ENCODE measurements at places on chromosomes 13 and 19. TPM values are rescaled to one million over a fixed set of nuclear protein-coding genes. Genes with fewer than 3 reads are reported as not detected.
A peak's percentile ranks its signal among the peaks of the same experiment; 100 is the strongest.

DNA sequence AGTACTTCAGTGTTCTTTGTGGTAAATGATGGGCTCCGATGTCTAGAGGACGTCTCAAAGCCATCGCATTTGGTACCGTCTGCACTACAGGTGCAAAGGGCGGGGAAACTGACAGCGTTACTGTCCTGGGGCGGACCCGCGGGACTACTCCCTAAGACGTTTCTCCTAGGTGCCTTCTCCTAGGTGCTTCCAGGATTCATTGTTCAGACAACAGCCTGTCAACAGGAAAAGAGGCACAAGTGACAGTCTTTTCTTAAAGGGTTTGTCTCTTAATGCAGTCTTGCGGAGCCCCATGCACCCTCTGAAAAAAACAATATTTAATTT, 1.4 kb downstream of the SERTM1 start:
- DNase-seq = no peak

GRCh38 chr13:30819136-30819888, 84.0 kb downstream of the ALOX5AP start:
- DNase-seq = no peak

GRCh38 chr13:48457578-48458242, 44.8 kb upstream of the LPAR6 start:
- DNase-seq = peak; percentile 10

DNA sequence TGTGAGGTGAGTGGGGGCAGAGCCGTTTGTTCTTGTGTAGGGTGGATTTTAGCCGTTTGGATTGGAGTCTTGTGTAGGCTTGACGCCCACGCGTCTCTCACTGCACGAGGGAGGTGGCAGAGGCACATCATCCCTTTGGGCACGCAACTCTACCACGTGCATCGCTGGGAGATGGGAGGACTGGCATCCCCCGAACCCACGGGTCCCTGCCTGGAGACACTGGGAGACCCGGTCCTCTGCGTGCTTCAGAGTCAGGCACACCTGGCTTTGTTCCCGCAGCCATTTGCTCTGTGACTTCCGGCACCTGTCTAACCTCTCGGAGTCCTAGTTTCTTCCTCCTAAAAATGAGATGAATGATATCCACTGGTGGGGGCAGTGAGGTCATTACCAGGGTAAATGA, 6.4 kb downstream of the ARHGEF7 start:
- no peak for DNase-seq

DNA sequence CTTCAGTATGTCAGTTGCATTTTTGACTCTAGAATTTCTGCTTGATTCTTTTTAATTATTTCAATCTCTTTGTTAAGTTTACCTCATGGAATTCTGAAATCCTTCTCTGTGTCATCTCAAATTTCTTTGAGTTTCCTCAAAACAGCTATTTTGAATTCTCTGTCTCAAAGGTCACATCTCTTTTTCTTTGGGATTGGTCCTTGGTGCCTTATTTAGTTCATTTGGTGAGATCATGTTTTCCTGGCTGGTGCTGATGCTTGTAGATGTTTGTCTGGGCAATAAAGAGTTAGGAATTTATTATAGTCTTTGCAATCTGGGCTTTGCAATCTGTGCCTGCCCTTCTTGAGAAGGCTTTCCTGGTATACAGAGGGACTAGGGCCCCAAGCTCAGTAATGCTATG, 18.5 kb upstream of the KBTBD7 start:
- DNase-seq = no peak

The NACC1 gene
- 25.0 TPM for polyA plus RNA-seq

DNA sequence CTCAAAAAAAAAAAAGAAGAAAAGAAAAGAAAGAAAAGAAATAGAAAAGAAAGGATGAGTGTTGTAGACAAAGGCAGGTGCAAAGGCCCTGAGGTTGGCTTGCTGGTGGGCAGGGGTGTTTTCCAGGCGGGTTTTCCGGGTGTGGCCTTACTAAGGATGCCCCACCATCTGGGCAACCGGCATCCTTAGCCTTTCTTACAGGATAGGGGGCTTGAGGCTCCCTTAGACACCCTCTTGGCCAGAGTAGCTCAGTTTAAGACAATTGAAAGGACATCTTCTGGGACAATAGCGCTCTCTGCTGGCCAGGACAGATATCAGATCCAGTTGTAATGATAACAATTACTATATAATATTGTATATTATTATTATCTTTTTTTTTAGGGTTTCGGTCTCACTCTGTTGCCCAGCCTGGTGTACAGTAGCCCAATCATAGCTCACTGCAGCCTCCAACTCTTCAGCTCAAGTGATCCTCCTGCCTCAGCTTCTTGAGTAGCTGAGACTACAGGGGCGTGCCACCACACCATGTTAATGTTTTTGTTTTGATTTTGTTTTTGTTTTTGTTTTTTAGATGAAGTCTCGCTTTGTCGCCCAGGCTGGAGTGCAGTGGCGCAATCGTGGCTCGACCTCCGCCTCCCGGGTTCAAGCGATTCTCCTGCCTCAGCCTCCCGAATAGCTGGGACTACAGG, 1.4 kb upstream of the QTRT1 start:
- no peak for DNase-seq

DNA sequence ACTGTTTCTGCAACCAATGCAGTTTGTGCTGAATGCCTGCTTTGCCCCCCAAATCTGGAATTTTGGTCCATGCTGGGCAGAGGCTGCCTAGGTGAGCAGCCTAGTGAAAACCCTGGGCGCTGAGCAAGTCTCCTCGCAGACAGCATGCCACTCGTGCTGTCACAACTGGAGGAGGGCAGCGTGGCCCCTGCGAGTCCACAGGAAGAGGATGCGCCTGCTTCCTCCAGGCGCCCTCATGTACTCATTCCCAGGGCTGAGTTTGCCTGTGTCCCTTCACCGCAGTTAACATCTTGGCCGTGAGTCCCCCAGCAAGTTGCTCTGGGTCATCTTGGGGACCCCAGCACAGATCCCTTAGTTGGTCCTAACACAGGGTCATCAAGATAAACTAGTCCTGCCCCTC, 26.2 kb upstream of the TMEM160 start:
- no peak for DNase-seq

- DNase-seq = no peak
These were observed 201.2 kb downstream of the GGACT start for GRCh38 chr13:100387416-100387815.

The ZNF234 gene
- 6.4 TPM for polyA plus RNA-seq

- no peak for DNase-seq
These were observed 22.8 kb downstream of the RASA3 start for GRCh38 chr13:114109641-114110041.

DNA sequence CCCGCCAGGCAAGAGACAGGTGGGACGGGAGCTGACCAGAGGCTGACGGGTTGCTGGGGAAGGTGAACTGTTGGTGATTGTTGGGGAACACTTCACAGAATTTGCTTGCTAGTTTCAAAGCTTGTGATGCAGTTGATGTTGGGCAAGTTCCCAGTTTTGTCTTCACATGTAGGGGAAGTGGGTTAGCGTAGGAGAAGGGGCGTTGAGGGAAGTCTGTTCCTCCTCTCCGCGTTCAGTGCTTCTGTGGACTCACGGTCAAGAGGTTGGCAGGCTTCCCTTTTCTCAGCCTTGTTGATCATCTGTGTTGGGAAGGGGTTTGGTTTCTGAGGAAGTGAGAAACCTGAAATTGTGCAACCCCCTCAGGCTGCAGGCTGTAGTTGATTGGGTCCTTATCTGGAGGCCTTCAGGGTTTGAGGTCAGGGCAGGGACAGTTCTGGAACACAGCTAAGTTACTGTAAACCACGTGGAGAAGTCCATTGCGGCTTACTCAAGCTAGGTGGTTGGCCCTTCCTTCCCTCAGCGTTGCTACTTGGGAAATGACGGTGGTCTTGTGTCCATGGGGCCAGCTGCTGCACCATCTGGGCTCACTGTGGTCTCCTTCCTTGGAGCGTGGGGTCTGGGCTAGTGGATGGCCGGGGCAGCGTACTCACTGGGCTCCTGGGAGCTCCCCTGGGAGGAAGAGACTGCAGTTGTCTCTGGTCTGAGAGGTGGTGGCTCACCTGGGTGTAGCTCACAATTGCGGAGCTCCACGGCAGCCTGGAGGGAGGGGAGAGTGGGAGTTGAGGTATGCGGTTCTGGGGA, 7.5 kb downstream of the RPS9 start:
- no peak for DNase-seq

- no peak for DNase-seq
These were observed 47.1 kb downstream of the ZNF568 start for GRCh38 chr19:36963280-36963679.

- peak; percentile 79 for DNase-seq
These were observed 586 bp downstream of the LIG1 start for GRCh38 chr19:48169578-48169938.

The GTF3A gene
- polyA plus RNA-seq = 848 TPM

The KIR3DL2 gene
- polyA plus RNA-seq = not detected

DNA sequence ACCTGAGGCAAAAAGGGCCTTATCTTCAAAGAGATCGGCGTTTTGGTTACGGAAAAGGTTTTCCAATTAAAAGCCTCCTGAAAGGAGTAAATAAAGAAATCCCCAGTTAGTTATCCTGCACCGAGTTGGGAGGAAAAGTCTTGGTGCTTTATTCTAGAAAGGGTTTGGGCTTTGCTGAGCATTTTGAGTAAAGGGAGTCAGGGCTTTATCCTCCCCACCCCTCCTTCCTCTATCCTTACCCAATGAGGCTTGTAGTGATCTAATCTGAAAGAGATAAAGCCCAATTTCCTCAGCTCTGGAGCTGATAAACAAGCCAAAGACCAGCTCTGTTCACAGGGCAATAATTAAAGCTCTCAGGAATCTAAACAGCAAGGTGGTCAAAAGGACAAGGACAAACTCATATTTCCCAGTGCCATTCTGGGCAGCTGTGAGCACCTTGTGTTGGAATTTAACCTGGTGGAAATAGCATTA, 188.9 kb upstream of the TSC22D1 start:
- no peak for DNase-seq

The TEX101 gene
- polyA plus RNA-seq = not detected

GRCh38 chr13:27138457-27139093, 33.0 kb downstream of the USP12 start:
- no peak for DNase-seq

- DNase-seq = no peak
These were observed 434.1 kb downstream of the FGF14 start for GRCh38 chr13:101967781-101968180.

DNA sequence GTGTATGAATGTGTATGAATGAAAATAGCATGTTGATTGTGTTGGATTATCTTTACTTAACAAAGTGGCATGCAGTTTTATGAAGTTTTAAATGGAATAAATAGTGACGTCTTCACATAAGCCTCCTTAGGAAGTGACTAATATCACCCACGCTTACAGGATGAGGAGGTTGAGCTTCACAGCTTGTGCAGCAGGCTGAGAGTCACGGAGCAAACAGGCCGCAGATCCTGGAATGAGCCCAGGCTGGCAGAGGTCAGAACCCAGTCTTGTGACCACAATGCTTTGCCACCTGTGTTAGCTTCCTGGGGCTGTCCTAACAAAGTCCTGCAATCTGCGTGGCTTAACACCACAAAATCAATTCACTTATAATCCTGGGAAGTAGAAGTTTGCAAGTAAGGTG, 20.8 kb downstream of the LAIR2 start:
- no peak for DNase-seq

GRCh38 chr19:30062065-30062906, 120.2 kb downstream of the URI1 start:
- DNase-seq = no peak

DNA sequence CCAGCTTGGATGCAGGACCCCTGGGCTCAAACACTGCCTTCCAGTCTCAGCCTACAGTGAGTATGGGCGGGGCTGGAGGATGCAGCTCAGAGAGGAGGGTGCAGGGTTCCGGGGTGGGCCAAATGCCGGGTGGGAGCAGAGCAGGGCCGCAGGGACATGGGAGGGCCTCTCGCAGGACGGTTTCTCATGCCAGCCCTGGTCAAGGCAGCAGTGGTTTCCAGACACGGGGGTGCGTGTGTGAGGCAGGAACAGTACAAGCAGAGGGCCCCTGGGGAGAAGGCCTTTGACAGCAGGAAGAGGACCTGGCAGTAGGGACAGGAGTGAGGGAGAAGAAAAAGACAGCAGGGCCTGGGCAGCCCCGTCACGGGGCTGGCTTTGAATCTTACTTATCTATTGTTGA, 34.1 kb downstream of the CRTC1 start:
- DNase-seq = no peak

DNA sequence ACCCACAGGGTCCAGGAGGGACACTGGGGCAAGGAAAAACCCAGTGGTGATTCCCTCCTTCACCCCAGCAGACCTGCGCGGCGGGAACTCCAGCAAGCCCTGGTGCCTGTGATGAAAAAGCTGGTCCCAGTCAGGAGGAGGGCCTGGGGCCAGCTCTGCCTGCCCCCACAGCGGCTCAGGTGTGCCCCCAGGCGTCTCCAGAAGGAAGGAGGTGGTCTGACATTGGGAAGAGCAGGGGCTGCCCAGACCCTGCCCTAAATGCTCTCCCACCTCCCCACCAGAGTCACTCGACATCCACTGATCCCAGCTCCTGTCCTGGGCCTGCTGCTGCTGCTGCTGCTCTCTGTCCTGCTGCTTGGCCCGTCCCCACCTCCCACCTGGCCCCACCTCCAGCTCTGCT, 6.2 kb downstream of the PTH2 start:
- no peak for DNase-seq

- DNase-seq = peak; percentile 96
These were observed 1.5 kb upstream of the SLC17A7 start for GRCh38 chr19:49442771-49443365.

DNA sequence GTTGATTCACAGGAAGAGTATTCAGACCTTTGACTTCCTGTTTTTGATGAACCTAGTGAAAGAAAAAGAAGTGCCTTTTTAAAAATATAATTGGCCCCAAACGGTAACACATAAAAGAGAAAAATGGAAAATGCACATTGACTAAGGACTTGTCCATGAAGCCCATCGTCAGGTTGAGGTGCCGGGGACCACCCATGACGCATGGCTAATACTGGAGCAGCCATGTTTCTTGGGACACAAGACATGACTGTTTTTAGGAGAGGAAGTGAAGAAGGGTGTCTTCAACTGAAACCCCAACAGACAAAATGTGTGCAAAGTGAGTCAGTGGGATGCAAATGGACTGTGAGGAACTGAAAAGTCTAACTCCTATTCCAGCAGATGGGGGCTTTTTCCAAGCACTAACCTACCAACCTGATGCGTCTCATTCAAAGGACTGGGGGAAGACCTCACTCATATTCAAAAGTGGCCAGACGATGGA, 459.4 kb downstream of the FOXO1 start:
- DNase-seq = no peak

- no peak for DNase-seq
These were observed 28.9 kb upstream of the KPNA3 start for GRCh38 chr13:49821216-49822009.

The CAPN12 gene
- 1.1 TPM for polyA plus RNA-seq
